ENCODE measurements at places on chromosomes 13 and 19.

GRCh38 chr13:63983366-63983765 lies 2567.7 kb upstream of the PCDH20 start:
- no peak for DNase-seq

DNA sequence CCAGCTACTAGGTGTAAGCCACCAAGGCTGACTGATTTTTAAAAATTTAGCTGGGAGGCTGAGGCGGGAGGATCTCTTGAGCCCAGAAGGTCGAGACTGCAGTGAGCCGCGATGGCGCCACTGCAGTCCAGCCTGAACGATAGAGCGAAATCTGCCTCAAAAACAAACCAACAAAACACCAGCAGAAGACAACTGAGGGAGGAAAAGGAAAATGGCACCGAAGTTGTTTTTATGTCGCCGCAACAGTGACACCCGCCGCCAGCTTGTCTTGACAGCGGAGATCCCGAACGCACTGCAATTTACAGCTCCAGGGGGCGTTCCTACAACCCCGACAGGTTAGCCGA lies 298 bp upstream of the FAM98C start:
- DNase-seq = no peak

DNA sequence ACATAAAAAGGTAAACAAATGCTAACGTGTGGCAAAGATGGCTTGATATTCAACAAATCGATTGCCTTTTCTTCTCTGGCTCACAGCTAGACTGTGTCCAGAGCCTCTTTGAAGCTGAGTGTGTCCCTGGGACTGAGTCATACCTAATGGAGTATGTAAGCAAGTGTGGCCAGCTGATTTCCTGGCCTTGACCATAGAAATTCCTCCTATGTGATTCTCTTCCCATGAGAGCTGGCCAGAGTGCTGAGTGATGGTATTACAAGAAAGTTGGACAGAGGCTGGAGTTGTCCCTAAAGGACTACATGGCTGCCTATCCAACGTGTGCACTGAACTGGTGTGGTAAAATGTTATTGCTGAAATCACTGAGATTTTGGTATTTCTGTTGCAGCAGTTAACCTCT lies 320.1 kb upstream of the SLC10A2 start:
- DNase-seq = no peak

DNA sequence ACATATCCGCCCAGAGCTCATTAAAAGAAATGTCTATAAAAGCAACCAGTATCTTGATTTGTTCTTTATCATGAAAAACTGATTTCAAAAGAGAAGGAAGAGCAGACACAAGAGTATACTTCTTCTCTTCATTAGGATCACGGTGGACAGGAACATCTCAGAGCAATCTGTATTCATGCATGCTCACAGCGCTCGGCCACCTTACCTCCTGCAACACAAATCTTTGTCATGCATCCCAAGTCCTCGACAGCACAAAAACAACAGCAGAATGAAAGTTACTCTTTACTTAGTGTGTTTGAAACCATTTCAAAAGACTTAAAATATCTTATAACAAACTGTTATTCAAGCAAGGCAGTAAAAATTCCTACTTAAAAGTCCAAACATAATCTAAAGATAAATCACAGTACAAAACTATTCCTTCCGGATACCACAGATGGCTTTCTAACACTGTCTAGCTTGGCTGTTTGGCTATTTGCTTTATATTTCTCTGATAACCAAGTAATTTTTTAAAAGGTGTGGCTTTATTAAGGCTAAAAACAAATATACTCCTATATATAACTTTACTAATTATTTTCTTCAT lies 174.5 kb downstream of the TBC1D4 start:
- DNase-seq = no peak

GRCh38 chr13:48194379-48194754 lies 38.6 kb upstream of the ITM2B start:
- DNase-seq = no peak

All from stimulated activated CD8-positive, alpha-beta memory T cell treated with anti-CD3 and anti-CD28 coated beads, Interleukin-7, amount 100 ng/mL, for 24 hours (primary cell).